ENCODE measurements at places on chromosomes 16 and 17. TPM values are rescaled to one million over a fixed set of nuclear protein-coding genes. Genes with fewer than 3 reads are reported as not detected.

- no peak for DNase-seq
Observed at GRCh38 chr17:45844695-45845375, at the start of gene SPPL2C. Gene SPPL2C (plus strand): TSS chr17:45844881. CDS start chr17:45844907, 26 bp downstream.

The KRTAP9-4 gene
- total RNA-seq: not detected

DNA sequence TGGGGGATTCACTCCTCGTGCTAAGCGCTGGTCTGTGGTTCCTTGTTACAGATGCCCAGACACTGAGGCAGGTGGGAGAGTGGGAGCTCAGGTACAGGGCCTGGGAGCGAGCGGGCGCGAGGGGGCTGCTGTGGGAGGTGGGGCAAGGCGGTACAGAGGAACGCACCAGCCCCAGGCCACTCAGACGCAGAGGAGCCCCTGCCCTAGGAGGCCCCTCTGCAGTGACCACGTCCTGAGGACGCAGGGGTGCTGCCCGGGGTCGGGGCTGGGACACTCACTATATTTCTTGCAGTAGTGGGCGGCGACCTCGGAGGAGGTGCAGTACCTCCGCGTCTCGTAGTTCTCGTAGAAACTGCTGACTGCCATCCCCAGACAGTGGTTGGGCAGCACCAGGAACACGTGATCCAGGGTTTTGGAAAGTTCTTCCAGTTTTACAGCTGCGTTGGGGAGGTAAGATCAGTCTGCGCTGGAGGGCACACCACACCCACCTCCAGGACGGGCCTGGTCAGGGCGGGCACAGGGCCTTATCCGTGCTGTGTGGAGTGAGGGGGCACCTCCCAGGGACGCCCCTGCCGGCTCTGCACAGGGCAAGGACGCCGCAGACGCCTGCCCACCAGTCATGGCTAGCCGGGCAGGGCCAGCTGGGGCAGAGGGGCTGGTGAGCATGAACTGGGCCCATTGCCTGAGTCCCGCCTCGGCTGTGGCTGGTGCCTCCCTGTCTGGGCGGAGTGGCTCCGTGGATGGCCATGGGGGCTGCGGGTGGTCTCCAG lies 16.3 kb upstream of the RNPS1 start:
- DNase-seq: no peak

DNA sequence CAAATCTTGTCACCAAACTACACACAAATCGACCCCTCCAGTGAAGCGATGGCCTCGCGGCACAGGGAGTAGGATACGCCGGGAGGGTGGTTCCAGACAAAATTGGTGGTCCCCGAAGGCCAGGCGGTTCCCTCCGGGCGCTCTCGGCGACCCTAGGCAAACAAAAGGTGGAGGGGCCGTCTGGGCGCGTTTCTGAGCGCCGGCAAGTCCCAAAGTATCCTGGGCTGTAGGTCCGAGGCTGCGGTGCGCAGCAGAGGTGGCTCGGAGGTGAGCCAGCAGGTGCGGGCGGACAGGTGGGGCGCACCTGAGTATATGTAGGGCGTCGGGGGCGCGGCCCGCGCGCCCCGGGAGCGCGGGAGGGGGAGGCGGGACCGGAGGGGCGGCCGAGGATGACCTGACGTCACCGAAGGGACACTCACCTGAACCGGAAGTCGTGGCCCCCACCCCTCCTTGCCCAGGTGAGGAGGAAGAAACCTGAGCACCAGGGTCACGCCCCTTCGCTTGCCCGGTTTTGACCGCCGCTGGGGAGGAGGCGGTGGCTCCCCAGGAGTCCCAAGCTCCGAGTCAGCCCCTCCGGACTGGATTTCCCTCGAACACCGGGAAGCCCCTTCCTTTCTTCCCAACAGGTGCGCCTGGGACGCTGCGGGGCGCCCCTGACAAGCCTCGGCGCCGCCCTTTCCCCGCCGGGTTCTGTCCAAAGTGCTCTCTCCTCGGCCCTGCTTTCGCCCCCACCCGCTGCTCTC lies at the start of gene CLDN7:
CLDN7 (minus strand) TSS at position 287 of the 743 bp plus-strand sequence. CDS start 435 bp downstream, outside the sequence.
- DNase-seq: no peak

DNA sequence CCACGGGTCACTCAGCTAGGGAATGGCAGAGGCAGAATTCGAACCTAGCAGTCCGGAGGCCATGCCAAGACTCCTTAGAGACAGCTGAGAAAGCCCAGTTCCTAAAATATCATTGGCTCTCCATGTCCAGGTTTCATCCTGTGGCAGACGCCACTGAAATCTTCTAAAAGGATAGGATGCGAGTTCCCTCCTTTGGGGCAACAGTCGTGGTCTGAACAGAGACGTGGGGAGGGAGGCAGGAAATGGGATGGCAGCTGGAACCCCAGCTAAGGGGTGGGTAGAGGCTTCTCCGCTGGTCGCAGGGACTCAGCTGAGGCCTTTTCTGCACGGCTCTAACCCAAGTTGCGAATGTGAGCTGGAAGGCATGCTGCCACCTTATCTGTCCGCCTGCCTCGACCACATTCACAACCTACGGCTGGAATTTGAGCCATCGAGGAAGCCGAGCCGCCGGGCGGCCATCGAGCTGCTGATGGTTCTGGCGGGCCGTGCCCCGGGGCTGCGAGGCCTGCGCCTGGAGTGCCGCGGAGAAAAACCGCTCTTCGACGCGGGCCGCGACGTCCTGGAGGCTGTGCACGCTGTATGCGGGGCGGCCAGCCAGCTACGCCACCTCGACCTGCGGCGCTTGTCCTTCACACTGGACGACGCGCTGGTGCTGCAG lies 1.9 kb upstream of the HSF4 start:
- DNase-seq: no peak

- no peak for DNase-seq
Observed at GRCh38 chr17:81348097-81349055, 46.9 kb upstream of the BAHCC1 start.

- DNase-seq: no peak
Observed at GRCh38 chr16:16175296-16175695, 48.0 kb downstream of the ABCC6 start.

DNA sequence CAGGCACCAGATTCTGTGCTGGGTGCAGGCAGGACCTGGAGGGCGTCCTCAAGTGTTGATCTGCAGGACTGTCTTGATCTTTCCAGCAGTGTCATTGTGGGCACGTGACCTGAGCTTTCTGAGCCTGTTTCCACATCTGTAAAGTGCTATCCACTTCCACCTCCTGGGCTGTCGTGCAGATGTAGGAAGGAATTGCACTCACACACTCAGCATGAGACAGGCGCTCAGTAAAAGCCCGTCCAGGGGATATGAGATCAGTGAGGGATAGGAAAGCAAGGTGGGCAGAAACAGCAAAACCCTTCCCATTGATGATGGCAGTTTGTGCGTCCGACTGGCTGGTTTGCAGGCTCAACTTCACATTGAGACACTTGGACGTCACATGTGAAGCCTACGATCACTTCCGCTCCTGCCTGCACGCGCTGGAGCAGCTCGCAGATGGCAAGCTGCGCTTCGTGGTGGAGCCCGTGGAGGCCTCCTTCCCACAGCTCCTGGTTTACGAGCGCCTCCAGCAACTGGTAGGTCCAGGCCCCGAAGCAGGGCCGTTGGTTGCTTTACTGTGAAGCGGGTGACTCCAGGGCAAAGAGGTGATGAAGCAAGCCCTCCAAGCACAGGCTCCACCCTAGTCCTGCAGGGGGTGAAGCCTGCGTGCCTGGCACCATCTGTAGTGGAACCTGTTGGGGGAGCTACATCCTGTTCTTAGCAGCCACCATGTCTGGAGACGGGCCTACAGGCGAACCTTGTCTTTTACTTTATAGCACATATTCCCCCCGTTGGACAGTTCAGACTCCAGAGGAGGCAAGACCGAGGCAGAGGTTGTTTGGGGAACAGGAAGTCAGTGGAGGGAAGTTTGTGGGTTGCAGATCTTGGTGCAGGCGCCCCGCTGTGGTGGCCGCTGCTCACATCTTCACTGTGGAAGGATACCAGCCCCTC lies 23.0 kb downstream of the METTL22 start:
- no peak for DNase-seq

- DNase-seq: no peak
Observed at GRCh38 chr17:4357030-4357628, 9.3 kb downstream of the UBE2G1 start.

GRCh38 chr17:7137171-7137943 lies 22.7 kb upstream of the ASGR2 start:
- DNase-seq: no peak

The TNK1 gene
- not detected for total RNA-seq

Data from A172 (cell line).